Karpas-422 (cell line): ENCODE measurements at places on chromosomes 4 and X.

GRCh38 chr4:131427000-131427399 is 1722.1 kb upstream of the PCDH10 start:
- no peak for DNase-seq

- no peak for DNase-seq
These were observed 21.2 kb upstream of the SMPX start for GRCh38 chrX:21779095-21779494.

GRCh38 chr4:13483768-13484121 is 395 bp downstream of the RAB28 start:
- no peak for DNase-seq

DNA sequence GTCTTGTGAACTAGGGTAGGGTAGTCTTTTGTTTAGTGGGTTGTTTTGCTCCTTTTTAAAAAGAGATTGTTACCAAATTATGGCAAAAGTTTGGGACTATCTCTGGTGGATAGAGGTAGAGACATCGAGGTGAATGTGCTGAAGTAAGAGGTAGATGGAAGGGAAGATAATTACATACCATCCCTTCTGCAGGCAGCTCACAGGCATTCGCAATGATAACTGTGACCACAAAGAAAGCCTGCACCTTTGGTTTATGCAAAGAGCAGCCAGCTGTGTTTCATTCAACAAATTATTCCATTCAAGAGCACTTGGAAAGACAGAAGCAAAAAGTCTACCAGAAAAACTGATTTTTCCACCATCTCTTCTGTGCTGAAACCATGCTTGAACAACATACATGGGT is 155.6 kb downstream of the GATB start:
- DNase-seq: no peak

- DNase-seq: no peak
These were observed 40.5 kb upstream of the RAPGEF2 start for GRCh38 chr4:159062381-159062780.

DNA sequence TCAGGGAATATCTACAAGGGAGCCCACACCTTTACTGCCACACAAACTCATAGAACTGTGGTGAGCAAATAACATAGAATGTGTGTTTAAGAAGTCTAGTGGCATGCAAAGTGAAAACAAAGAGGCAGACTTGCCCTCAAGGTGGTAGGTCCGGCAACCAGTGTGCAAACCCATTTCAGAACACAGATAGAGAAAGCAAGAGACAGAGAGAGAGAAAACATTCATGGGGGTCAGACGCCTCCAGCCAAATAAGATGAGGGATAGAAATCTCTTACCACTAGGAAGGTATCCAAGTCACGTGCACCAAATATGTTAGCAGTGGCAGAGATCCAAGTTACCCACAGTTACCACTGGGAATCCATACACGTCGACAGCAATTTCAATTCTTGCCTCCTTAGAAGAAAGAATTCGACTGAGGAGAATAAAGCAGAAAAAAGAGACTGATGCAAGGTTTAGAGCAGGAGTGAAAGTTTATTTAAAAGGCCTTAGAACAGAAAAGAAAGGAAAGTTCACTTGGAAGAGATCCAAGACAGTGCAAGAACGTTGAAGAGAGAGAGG is 252.8 kb downstream of the NAP1L3 start:
- no peak for DNase-seq

DNA sequence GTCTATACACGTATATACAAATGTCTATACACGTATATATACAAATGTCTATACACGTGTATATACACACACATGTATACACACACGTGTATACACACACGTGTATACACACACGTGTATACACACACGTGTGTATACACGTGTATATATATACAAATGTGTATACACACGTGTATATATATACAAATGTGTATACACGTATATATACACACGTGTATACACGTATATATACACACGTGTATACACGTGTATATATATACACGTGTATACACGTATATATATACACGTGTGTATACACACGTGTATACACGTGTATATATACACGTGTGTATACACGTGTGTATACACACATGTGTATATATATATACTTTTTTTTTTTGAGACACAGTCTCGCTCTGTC is 23.9 kb upstream of the N4BP2 start:
- no peak for DNase-seq

DNA sequence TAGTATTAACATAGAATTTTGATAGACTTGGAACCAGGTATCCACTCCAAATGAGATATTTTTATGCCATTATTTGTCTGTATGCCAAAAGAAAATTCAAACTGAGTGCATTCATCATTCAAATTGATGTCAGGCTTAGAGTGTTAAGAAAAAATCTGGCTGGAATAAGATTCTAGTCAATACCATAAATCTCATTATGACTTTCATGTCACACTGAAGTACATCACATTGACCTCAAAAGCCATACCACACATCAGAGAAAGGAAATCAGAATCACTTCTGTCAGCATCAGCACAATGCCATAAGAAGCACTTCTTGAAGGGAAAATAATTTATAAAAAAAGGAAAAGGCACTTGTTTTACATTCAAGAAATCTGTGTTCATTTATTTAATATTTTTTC is 119.0 kb upstream of the BMP3 start:
- no peak for DNase-seq

DNA sequence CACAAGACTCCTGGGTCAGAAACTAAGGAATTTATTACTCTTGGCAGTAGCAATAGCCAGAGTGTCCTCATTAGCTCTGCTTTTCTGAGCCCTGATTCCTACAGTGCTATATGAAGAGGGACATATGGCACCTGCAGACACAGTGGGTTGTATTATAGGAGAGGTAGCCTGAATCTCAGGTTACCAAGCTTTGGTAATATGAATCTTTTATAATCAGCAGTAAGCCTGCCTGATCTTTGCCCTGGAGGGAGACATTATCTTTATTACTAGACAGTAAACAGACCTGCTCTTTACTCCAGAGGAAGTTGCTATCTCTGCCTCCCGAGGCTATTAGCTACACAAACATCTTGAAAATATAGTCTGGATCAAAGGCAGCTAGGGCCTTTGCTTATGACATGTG is 62.5 kb upstream of the HOPX start:
- DNase-seq: no peak

GRCh38 chrX:39859991-39860861 is 237.5 kb downstream of the BCOR start:
- peak; percentile 41 for DNase-seq

DNA sequence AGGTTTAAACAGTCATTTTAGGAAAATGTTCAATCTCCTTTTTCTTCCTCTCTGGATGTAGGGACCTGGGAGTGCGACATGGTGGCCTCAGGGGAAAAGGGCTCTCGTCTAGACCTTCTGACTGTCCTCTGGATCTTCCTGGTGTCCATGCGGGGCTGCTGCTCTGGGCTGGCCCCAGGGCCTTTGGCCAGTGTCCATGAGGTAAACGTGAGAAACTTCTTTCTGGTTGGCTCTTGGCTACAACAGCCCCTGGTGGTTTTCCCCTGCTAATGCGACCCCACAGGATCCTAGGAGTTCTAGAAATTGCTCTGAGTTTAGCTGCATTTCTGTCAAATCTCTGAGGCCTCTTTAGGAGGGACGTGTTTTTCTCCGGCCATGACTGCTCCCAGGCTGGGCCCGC is 85.7 kb downstream of the MFAP3L start:
- no peak for DNase-seq

DNA sequence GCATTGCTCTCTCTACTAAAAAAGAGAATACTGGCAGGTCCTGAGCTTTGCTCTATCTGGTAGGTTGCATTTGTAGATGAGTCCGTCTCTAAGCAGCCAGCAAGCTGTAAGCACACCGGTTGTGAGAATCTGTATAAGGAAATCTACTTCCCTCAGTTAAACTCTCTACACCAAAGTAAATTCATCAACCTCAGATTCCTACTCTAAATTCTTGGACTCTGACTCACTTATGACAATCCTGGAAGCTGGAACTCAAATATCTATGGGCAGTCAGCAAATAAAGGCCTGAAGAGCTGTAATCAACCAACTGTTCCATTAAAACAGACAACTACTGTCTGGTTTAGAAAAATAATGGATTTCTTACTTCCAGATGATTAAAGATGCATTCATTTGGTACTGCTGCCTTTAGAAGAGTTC is 37.9 kb downstream of the FAT1 start:
- DNase-seq: no peak

GRCh38 chrX:24156177-24156576 is 6.6 kb downstream of the ZFX start:
- no peak for DNase-seq

DNA sequence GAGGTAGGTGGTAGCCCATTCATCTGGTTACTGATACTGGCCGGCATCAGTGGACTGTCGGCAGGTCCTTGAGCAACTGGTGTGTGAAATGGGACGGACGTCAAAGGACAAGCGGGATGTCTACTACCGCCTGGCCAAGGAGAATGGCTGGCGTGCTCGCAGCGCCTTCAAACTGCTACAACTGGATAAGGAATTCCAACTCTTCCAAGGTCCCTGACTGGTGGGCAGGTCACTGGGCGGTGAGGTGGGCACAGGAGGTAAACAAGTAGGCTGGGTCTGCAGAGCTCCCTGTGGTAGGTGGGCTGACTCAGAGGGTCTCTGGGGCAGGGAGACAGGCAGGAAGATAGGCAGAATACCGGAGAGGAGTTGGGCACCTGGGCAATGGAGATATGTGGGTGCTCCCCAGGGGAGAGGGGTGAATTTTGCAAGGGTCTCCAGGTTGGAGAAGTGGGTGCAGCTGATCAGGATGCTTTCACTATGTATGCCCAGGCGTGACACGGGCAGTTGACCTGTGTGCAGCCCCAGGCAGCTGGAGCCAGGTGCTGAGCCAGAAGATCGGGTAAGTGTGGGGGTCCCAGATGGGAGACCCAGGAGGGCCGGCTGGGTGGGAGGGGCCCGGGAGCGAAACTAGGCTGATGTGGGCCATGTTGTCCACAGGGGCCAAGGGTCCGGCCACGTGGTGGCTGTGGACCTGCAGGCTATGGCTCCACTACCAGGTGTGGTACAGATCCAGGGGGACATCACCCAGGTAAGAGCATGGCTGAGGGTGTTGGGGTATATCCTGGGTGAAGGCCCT is 2.2 kb downstream of the FTSJ1 start:
- DNase-seq: no peak

DNA sequence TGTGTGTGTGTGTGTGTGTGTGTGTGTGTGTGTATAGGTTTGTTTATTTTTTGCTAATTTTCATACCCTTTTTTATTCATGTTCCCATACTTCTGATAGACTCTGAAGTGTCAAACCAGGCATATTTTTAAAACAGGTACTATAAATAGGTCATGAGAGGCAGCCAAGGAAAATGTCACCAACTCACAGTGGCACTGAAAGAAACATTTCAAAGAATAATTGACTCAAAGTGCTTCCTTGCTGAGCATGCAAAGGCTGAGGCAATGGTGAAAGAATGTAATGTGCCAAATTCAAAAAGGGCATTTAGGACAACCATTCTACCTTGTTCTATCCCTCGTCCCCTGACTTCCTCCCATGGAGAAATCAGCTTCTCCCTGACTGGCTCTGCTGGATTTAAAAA is 95.5 kb downstream of the EIF4E start:
- no peak for DNase-seq

DNA sequence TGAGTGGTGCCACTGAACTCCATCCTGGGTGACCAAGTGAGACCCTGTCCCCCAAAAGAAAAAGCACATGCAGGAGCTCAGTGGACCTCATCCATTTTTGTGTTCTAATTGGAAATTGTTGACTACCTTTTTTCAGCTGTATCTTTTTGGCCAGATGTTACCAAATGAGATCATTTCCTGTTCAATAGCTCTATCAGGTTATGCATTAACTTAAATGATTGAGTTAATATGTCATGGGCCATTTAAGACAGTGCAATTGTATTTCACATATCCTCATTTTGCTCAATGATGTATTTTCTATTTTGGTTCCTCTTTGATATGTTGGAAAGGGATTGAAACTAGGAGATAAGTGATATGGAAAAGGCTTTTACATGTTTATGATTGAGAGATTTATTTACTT is 26.2 kb upstream of the RHOH start:
- no peak for DNase-seq

DNA sequence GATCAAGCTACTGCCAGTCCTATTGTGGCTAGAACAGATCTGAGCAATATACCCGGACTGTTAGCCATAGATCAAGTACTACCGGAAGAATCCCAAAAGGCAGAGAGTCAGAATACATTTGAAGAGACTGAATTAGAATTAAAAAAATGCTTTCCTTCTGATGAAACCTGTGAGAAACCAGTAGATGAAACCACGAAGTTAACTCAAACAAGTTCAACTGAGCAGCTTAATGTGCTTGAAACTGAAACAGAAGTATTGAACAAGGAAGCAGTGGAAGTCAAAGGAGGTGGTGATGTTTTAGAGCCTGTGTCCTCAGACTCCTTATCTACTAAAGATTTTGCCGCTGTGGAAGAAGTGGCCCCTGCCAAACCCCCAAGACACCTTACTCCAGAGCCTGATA is 46.8 kb downstream of the WDR44 start:
- DNase-seq: no peak

- no peak for DNase-seq
These were observed 21.2 kb upstream of the MSX1 start for GRCh38 chr4:4838051-4838935.

DNA sequence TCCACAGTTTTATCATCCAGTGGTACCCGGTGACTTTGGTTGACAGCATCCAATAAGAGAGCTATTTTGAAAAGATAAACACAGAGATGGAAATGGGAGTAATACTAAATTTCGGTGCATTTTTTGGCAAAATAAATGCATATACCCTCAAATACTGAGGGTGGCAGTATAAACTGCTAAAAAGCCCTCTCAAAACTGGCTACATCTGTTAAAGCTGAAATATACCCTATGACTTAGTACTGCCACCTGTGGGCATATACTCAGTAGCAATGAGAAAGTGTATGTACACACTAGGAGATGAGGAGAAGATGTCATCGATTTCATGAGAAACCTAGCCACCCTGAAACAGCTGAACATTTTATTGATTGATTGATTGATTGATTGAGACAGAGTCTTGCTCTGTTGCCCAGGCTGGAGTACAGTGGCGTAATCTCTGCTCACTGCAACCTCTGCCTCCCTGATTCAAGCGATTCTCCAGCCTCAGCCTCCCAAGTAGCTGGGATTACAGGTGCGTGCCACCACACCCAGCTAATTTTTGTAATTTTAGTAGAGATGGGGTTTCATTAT is 12.2 kb upstream of the TMEM128 start:
- DNase-seq: peak; percentile 86

GRCh38 chr4:52592287-52592686 is 66.8 kb downstream of the USP46 start:
- no peak for DNase-seq

GRCh38 chr4:20087522-20087911 is 164.2 kb upstream of the SLIT2 start:
- DNase-seq: no peak

DNA sequence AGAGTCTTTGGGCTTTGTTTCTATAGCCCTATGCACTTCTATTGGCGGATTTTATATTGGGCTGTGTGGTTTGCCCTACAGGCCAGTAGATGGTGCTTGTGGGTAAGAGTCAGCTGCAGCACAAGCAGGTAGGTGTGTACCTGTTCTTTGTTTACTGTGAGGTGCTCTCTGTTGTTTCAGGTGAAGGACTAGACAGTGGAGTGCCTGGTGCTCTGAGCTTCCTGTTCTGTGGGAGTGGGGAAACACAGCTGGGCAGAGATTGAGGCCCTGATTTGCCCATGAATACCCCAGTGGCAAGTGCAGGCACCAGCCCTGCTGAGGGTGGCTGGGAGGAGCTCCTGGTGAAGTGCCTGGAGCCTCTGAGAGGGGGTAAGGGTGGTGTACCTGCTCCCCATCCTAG is 26.3 kb upstream of the UCP1 start:
- peak; percentile 68 for DNase-seq

- no peak for DNase-seq
These were observed 164.4 kb upstream of the FTHL17 start for GRCh38 chrX:31236231-31236630.
